ENCODE measurements at places on chromosomes 3 and 15.

GRCh38 chr3:135991621-135992020 is 26.1 kb downstream of the PPP2R3A start:
- no peak for DNase-seq

- peak; percentile 54 for DNase-seq
Observed at GRCh38 chr3:185717121-185717520, 107.7 kb downstream of the IGF2BP2 start.

- no peak for DNase-seq
Observed at GRCh38 chr3:124504332-124505059, 225.8 kb upstream of the UMPS start.

DNA sequence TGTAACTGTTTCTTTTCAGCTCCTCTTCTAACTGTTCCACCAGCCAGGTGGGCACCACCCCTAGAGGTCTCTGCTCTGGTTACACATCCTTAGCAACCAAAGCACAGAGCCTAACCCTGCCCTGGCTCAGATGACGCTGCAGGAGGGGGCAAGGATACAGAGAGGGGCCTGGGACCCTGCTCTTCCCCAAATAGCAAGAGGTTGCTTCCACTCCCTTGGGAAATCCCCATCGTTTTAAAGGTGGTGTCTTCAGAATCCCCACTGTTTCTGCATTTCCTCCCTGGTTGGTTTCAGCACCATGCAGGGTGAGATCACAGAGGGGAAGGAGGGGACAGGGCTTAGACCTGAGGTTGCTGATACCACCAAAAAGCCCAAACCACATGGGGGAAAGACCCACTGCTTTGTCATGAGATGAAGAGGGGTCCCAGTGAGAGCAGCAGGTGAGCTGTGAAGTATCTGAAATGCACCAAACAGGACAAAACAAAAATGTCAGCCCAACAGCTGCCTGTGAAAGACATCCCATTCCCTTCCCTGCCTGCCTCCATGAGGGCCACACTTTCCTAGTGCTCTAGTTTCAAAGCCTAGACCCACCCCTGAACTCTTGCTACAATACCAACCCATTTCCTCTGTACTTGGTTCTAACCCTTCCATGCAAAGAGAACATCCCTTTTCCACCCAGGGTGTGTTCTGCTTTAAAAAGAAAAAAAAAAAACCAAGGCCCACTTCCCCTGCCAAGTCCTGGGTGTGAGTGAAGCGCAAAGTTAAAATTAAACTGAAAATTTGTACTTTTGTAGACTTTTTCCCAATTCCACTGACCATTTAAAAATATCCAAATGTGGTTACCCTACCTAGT is 29.0 kb downstream of the ANP32A start:
- DNase-seq = no peak

All from kidney epithelial cell (primary cell).